ENCODE measurements at places on chromosomes 1 and 21. TPM values are rescaled to one million over a fixed set of nuclear protein-coding genes. Genes with fewer than 3 reads are reported as not detected.
A peak's percentile ranks its signal among the peaks of the same experiment; 100 is the strongest.

DNA sequence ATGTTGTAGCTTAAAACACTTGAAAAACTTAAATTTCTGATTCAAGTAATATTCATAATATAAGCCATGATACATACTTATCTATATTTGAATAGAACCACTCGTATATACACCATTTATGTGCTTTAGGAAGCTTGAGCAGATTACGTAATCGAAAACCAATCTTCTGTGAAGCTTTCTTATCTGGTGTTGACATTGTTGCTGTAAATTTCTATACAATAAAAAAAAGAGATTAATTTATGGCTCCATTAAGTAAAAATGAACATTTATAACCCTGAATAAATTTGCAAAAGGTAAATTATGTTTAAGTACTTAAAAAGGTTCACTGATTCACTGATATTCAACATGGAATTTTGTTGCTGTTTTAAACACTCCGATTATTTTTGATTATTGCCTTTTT lies 21.4 kb downstream of the LIN9 start:
- no peak for DNase-seq

Gene TSPAN2
- 0.13 TPM for total RNA-seq

- no peak for DNase-seq
Observed at GRCh38 chr1:151843398-151843797, 3.8 kb upstream of the C2CD4D start.

GRCh38 chr1:85576642-85577418 lies 3.7 kb upstream of the CCN1 start:
- no peak for DNase-seq

Gene PGLYRP4
- total RNA-seq: 2.0 TPM

Gene RIIAD1
- total RNA-seq: not detected

Gene C1orf115
- total RNA-seq: 1.3 TPM

DNA sequence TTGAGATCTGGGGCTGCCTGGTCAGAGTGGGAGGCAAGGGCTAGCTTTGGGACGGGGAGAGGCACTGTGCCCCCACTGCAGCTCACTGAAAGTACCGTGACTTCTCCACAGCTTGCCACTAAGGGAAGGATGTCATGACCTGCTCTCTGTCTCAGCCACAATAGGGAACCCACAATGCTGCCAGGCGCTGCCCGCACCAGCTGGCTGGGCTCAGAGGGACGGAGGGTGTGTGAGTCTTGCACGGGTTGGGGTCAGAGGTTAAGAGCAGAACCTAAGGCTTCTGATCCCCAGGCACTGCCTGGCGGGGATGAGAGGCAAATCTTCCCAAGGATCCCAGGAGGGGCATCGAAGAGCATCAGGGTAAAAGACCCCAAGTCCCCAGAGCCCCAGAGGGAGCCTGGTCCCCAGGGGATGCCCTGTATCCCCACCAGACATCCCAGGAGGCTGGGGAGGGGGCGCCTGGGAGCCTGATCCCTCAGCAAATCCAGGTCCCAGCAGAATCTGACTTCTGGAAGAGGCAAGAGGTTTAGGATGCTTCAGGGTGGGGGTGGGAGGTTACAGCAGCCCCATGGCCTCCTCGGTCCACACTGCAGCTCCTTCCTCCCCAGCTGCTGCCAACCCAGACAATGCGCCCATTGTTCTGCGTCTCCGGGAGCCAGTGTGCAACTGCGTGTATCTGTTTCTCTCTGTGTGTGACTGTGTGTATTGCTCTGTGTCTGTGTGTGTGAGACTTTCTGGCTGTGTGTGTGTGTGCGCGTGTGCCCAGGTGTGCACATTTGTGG lies 2.0 kb upstream of the MARCKSL1 start:
- DNase-seq: no peak

Gene OXCT2
- total RNA-seq: 1.1 TPM

DNA sequence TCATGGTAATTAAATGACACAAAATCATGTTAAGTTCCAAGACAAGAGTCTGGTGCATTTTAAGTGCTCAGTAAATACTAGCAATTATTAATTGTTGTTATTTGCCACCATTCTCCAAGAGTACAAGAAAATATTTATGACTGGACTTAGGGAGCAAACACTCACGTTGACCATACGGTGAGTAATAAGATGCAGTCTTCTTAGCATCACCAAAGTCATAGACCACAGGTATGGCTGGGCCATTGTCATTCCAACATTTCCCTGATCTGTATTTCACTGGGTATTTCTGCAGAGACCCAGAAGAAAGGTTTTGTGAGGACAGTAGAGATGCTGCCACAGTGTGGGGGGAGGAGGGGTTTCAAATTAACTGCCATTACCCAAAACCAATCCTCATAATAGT lies 4.7 kb downstream of the ITLN2 start:
- no peak for DNase-seq

Gene RGSL1
- total RNA-seq: not detected

Gene CFHR2
- total RNA-seq: not detected

GRCh38 chr1:39643705-39644104 lies 4.3 kb upstream of the HEYL start:
- no peak for DNase-seq

Gene PIGR
- total RNA-seq: 0.51 TPM

DNA sequence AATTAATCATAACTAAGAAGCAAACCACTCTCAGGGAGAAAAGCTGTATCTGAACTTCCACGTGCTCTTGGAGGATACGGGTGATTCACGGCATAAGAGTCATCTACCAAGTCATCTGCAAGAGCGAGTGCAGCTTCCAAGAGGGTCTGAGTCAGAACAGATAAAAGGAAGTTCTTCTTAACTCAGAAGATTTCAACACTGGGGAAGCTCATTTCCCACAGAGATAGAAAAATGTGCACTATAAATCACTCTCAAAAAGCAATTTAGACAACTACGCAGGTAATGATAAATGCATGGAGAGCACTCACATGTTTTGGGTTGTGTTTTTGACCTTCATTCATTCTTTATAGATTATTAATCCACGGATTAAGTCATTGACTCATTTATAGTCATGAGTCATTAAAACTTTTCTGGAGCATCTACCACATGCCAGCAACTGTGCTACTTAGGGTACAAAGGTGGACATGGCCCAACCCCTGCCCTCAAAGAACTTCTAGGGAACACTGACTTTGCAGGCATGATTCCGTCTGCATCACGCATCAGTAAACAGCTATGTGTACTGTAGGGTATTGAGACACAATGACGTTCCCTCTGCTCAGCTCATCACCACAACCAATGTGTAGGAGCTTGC lies 20.8 kb downstream of the KCNJ15 start:
- peak; percentile 100 for DNase-seq

Gene USF1
- total RNA-seq: 70.2 TPM

GRCh38 chr1:32464716-32465577 lies at the start of gene ZBTB8B:
TSS of gene ZBTB8B (plus strand) at chr1:32465072. CDS start at chr1:32470625, 5,553 bp downstream.
- peak; percentile 35 for DNase-seq

- DNase-seq: no peak
Observed at GRCh38 chr1:208083016-208083714, 161.0 kb downstream of the PLXNA2 start.

DNA sequence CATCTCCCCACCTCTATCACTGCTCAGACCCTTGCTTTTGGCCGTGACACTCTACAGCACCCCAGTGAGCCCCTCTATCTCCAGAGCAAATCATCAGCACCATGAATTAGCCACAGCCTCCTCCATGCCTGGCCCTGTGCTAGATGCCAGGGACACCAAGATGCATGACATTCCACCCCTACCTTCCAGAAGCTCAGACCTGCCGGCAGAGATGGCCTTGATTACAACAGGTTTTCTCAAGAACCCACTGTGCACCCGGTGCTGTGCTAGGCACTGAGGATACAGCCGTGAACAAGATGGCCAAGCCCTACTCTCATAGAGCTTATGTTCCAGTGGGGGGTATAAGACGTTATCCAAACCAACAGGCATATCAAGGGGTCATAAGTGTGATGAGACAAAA lies 30.6 kb downstream of the CDK18 start:
- DNase-seq: no peak

Gene C1orf87
- total RNA-seq: not detected

GRCh38 chr1:179384027-179384426 lies 18.3 kb downstream of the AXDND1 start:
- no peak for DNase-seq

DNA sequence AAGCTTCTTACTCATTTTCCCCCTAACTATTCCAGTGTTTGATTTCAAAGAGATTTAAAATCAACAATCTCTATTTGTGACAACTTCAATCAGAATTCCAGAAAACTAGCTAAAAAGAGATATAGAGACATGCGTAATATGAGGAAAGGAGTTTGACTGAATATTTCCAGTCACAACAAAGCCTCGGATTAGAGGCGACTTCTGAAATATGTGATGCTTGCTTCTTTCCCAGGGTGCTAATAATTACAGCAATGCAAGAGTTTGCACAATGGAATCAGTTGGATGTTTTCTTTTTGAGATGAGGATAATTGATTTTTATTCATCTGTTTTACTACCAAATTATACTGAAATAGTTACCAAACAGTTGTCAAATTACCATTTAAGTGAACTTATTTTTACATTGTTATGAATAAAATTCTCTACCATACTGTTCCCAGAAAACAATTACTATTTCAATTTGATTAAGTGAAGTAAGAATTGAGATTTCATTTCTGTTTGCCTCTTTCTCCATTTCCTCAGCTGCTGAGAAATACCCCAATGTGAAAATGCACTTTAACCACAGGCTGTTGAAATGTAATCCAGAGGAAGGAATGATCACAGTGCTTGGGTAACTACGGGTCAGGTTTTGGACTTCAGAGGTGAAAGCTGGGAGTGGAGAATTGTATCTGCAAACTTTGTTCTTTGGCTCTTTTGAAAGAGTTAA lies 28.1 kb downstream of the KMO start:
- no peak for DNase-seq

- DNase-seq: peak; percentile 90
Observed at GRCh38 chr1:17365293-17365692, 6.7 kb upstream of the PADI6 start.

Gene ETS2
- total RNA-seq: 153 TPM

DNA sequence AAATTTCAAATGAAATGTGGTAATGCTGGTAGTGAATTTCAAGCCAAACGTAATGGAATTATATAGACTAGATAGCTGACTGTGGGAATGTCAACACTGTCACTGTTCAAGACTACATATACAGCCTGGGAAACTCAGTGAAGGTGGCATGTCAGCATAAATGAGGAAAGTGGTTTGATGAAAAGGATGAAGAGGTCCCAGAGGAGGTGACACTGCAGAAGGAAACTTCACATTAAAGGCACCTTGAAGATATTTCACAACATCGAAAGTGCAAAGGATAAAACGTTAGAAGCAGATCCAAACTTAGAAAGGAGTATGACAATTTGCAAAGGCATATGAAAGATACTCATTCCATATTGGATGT lies 25.7 kb downstream of the MAPKAPK2 start:
- no peak for DNase-seq

- no peak for DNase-seq
Observed at GRCh38 chr1:109605381-109605780, 14.0 kb downstream of the GNAT2 start.

GRCh38 chr1:4171480-4172450 lies 271.7 kb upstream of the C1orf174 start:
- DNase-seq: no peak

DNA sequence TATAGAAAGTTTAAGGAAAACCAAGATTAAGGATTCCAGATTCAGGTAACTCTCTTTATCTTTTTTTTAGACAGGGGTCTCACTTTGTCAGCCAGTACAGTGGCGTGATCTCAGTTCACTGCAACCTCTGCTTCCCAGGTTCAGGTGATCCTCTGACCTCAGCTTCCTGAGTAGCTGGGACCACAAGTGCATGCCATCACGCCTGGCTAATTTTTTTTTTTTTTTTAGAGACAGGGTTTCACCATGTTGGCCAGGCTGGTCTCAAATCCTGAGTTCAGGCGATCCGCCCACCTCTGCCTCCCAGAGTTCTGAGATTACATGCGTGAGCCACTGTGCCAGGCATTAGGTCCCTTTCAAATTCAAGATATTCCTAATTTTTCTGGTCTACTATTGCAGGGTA lies 15.9 kb downstream of the LZIC start:
- DNase-seq: no peak

DNA sequence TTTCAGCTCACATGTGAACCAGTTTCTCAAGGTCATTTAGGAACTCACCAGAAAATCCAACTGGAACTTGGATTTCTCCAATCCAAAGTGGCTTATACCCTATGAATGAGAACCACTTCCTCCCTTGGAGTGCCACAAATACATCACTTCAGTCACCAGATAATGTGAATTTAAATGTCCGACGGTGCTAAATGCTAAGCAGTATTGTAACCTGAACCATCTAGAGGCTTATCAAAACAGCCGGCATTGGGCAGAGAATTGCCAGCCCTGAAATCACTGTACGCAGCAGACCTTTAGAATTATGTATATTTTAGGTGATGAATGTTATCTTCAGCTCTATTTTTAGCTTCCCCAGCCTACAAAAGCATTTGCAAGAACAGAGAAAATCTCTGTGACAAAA lies 76.8 kb upstream of the COX20 start:
- DNase-seq: no peak

GRCh38 chr1:4937876-4938534 lies 283.6 kb downstream of the AJAP1 start:
- no peak for DNase-seq

GRCh38 chr1:13733711-13734110 lies 33.7 kb downstream of the PRDM2 start:
- DNase-seq: no peak

DNA sequence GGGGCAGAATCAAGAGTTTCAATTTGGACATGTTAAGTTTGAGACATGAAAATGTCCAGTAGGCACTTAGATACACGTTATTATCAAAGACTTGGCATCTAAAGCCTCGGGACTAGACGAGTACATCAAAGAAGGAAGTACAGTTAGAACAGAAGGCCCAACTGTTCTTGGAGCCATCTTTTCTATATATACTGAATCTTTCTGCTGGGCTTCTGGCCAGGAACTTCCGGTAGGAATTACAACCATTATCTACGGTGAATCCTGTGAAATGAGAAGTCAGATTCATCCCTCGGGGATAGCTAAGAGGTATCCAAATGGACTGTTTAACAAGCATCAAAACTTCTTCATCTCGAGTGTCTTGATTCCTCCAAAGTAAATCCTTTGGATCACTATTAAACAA lies 34.4 kb upstream of the NRDC start:
- no peak for DNase-seq

Data from bronchial epithelial cell (primary cell).